ENCODE measurements at places on chromosomes 7 and 10. TPM values are rescaled to one million over a fixed set of nuclear protein-coding genes. Genes with fewer than 3 reads are reported as not detected.

ASB10 gene
- total RNA-seq: not detected

TRIM24 gene
- 22.3 TPM for total RNA-seq

SUN3 gene
- not detected for total RNA-seq

PLCE1 gene
- 13.6 TPM for total RNA-seq

DNA sequence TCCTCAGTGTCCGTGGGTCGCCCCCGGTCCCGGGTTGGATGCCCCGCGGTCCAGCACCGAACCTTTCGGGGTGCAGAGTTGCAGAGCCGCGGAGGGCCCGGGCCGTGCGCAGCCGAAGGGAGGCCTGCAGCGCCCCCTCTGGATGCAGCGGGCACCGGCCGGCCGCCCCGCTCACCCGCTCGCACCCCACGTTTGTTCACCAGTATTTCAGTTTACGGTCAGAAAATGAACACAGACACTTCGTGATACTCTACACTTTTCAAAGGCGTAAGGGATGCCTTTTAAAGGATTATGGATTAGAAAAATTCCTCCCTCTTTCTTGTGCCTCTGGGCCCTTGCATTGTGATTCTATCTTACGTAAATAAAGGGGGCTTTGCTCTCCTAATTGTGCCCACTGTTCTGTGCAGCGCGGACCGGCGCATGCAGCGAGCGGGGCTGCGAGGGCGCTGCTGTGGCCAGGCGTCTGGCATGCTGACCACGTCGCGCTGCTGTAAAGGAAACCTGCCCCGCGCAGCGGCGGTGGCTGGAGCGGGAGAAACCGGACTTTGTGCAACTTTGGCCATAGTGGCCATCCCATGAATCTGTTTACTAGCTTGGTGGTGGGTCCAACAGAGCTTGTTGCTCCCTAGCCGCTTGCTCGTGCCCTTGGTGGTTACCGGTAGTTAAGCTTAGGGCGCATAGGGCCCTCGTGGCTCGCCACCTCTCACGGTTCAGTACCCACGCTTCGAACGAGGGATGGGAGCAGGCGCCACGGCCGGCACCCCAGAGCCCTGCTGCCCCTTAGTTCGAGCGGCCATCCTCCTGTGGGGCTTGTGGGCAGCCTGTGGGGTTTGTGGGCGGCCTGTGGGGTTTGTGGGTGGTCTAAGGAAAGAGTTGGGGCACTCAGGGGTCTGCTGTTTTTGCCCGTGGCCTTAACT, 739 bp upstream of the MEST start:
- H3K27me3 ChIP-seq: no peaks in the 10 kb centered on the region

- H3K27me3 ChIP-seq: no peaks in the 10 kb centered on the region
- no peak overlapping the region for H3K4me3 ChIP-seq
- no peak for DNase-seq
- no peaks in the 10 kb centered on the region for H3K36me3 ChIP-seq
Observed at GRCh38 chr7:36132012-36132411, 21.0 kb upstream of the EEPD1 start.

DNA sequence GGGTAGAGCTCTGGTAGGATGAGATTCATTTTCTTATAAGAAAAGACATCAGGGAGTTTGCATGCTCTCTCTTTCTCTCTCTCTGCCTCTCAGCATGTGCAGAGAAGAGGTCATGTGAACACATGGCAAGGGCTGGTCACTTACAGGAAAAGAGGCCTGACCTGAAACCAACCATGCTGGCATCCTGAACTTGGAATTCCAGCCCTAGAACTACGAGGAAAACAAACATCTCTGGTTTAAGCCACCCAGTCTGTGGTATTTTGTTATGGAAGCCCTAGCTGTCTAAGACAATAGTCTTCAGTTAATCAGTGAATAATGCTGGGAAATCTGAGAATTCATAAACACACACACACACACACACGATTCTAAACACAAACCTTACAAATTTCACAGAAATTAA, 1104.2 kb upstream of the LRRN3 start:
- no peaks in the 10 kb centered on the region for H3K36me3 ChIP-seq
- H3K4me3 ChIP-seq: no peak overlapping the region
- DNase-seq: no peak
- H3K4me1 ChIP-seq: no peaks in the 10 kb centered on the region
- H3K27ac ChIP-seq: no peak overlapping the region

DNA sequence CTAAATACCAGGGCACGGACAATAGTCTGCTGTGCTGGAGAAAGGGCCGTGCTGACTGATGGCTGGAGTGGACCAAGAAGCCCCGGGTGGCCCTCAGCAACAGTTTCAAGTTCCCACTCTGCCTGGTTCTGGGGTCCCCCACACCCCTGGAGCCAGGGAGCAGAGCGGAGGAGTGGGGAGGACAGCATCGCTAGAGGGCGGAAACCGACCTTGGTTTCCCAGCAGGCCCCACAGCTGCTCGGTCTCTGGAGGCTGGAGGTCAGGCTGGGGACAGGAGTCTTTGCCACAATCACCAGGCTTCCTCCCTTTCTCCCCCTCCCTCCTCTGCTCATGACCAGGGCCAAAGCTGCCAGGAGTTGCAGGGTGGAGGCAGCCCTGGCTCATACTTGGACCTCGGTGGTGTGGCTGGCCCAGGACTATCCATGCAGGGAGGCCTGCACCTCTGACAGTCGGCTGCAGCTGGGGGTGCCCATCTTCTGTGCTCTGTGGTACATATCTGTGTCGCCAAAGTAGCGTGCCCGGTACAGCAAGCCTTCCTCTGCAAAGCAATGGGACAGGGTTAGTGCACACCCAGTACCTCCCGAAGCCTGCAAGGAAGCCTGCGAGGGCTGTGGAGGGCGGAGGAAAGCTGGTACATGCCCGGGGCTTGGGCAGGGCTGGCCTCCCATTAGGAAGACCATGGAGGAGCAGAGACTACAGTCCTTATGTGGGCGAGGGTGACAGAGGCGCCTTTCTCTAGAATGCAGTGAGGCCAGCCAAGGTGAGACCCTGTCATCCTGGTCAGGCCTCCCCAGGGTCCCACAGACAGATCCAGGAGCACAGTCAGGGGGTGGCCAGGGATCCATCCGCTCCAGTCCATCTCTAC, 19.1 kb downstream of the DNAJB12 start:
- DNase-seq: no peak
- no peaks in the 10 kb centered on the region for H3K27me3 ChIP-seq
- H3K27ac ChIP-seq: peak overlapping the region; percentile 95
- H3K36me3 ChIP-seq: peaks cover 4% of the 10 kb centered on the region

- H3K27me3 ChIP-seq: no peaks in the 10 kb centered on the region
- H3K27ac ChIP-seq: no peak overlapping the region
- DNase-seq: no peak
- H3K4me3 ChIP-seq: no peak overlapping the region
Observed at GRCh38 chr10:70162151-70162891, 8.0 kb downstream of the SAR1A start.

DNA sequence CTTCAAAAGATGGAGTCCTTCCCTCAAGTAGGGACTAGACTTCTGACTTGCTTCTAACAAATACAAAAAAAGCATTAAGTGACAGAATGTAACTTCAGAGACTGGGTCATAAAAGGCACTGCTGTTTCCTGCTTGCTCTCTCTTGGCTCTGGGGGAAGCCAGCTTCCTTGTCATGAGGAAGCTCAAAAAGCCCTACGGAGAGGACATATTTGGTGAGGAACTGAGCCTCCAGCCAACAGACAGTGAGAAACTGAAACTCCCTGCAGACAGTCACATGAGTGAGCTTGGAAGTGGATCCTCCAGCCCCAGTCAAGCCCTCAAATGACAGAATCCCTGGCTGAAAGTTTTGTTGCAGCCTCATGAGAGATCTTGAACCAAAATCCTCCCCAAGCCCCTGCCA, 26.3 kb upstream of the SLC35G1 start:
- no peaks in the 10 kb centered on the region for H3K4me1 ChIP-seq
- DNase-seq: no peak
- H3K4me3 ChIP-seq: no peak overlapping the region
- no peaks in the 10 kb centered on the region for H3K27me3 ChIP-seq
- no peak overlapping the region for H3K27ac ChIP-seq

GRCh38 chr10:130741901-130742855, 569.3 kb downstream of the TCERG1L start:
- H3K27ac ChIP-seq: no peak overlapping the region
- H3K36me3 ChIP-seq: no peaks in the 10 kb centered on the region
- H3K4me1 ChIP-seq: no peaks in the 10 kb centered on the region
- H3K27me3 ChIP-seq: no peaks in the 10 kb centered on the region
- no peak overlapping the region for H3K4me3 ChIP-seq

Data from upper lobe of left lung (tissue), 6 donors.